Hindlimb muscle (tissue), 1 donor: ENCODE measurements at places on chromosomes 12 and 14.

GRCh38 chr12:14906114-14906513, 20.5 kb upstream of the MGP start:
- no peak for DNase-seq

GRCh38 chr12:52945389-52946232, 3.3 kb upstream of the KRT18 start:
- DNase-seq: no peak

- peak; percentile 61 for DNase-seq
Measured at GRCh38 chr12:15268927-15269552, 47.8 kb upstream of the RERG start.

- no peak for DNase-seq
Measured at GRCh38 chr12:48041591-48042423, 37.5 kb upstream of the COL2A1 start.

GRCh38 chr14:51732494-51733112, 80.9 kb downstream of the FRMD6 start:
- DNase-seq: no peak

DNA sequence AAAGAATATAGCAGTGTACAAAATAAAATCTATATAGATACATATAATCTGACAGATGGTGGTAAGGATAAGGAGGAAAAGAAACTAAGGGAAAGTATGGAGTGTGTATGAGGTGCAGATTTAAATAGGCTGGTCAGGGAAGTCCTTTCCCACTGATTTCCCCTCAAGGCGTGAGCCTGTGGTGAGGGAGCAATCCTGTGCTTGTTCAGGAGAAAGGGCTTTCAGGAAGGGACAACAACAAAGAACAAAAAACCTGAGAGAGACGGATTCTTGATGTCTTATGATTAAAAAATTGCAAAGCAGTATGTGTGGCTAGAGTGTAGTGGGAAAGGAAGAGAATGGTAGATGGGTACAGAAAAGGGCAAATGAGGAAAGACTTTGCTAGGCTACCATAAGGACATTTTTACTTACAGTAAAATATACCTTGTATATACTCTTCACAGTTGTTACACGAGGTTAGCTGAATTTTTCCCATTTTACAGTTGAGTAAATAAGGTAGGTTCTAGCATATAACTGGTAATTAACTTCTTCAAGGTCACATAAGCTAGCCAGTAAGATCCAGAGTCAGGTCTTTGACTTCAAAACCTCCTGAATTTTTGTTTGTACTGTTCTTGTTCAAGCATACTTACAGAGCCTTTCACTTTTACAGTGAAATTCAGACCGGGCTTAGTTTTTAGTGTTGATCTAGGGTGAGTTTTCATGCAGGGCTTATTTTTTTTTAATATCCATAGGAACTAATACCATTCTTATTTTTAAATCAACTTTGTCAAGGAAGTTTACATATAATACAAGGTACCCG, 15.6 kb downstream of the CNOT2 start:
- DNase-seq: no peak

DNA sequence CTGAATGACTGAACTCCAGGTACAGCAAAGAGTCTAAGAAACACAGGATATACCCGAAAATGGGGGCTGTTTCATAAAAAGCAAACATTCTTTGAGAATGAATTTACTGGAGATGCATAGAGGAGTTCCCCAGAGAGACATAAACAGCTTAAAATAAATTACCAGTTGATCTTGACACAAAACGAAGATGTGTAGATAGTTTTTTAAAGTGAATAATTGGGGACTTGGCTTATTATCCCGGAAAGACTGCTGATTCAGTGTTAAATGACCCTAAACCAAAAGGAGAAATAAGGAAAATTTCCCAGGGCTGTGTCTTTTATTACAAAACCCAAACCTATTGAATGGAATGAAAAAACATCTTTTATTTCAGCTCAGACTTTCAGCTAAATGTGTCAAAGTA, 1052.8 kb upstream of the TMEM132C start:
- no peak for DNase-seq

- no peak for DNase-seq
Measured at GRCh38 chr12:126493366-126494108, 1428.3 kb downstream of the AACS start.

DNA sequence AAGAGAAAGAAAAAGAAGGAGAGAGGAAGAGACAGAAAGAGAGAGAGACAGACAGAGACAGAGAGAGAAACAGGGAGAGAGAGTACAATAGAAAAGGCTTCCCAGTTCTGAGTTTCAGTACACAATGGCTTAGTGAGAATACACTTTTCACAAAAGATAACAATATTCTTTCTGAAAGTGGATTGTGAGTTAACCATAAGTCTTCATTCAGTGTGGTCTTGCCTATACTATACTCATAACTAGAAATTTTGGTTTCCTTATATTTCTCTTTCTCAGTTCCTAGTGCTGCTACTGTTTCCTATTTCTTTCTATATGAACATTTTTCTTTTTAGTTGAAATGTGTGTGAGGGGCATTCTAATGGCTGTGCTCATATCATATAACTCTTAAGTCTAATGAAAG, 9.3 kb downstream of the CD163L1 start:
- no peak for DNase-seq

- DNase-seq: no peak
Measured at GRCh38 chr14:74610866-74611649, 979 bp downstream of the LTBP2 start.

- no peak for DNase-seq
Measured at GRCh38 chr14:95126906-95127530, 30.3 kb downstream of the DICER1 start.

GRCh38 chr14:22567437-22567836, 21.6 kb downstream of the DAD1 start:
- no peak for DNase-seq

DNA sequence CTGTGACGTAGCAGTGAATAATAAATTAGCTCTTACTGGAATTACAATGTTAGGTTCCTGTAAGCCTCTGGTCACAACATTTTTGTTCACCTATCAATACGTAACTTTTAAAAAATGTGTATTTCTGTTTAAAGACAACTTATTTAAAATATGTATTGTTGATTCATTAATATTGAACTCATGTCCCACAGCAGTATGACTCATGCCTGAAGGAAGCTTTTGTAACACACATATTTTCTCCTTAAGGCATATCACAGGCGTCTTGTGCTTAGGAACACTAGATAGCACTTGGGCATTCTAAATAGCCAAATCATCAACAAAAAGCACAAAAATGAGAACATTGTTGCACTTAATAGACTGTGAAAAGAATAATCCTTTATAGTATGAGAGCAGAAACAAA, 92.5 kb downstream of the GPHN start:
- no peak for DNase-seq

DNA sequence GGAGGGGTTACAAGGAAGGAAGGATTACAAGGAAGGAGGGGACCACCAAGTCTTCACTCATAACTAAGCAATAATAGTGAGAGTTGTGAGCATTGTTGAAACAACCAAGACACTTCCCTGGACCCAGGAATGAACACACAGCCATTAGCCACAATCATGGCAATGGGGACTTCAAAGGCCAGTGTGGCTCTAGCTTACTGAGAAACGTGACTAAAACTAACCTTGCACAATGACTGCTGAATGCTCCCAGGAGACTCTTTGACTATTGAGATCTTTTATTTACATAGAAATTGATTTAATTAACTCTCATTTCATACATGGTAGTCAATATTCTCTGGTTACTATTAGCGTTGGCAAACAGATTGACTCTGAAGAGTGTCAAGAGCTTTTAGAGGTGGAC, 263.0 kb upstream of the SOX5 start:
- no peak for DNase-seq

DNA sequence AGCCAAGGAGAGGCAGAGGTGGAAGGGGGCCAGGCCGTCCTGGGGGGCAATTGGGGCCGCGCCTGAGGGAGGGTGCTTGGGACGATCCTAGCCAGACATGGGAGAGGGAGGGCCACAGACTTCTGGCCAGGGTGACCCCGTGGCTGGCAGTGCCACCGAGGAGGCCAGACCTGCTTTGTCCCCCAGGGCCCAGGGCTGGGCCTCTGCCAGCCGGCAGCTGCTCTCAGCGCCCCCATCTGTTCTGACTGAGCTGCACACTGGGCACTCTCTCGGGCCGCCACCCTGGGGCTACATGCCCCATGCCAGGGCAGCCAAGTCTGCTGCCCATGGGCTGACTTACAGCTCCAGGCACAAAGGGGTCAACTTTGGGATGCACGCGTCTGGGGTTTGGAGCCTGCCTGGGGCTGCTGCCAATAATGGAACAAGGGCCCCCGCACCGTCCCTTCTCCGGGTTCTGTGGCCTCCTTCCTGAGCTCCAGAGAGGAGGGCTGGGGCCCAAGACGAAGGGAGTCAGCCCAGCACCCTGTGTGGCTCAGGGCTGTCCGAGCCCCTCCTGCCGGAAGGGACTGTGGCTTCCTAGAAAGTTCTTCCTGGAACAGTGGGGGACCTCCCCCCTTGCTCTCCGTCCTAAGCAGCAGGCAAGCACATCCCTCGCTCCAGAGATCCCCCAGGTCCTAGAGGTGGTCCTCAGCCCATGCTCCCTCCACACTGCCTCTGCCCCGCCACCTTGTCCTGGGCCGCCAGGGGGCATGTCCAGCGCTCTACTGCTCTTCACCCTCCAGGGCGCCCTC, 1.1 kb downstream of the ADSS1 start:
- peak; percentile 80 for DNase-seq

DNA sequence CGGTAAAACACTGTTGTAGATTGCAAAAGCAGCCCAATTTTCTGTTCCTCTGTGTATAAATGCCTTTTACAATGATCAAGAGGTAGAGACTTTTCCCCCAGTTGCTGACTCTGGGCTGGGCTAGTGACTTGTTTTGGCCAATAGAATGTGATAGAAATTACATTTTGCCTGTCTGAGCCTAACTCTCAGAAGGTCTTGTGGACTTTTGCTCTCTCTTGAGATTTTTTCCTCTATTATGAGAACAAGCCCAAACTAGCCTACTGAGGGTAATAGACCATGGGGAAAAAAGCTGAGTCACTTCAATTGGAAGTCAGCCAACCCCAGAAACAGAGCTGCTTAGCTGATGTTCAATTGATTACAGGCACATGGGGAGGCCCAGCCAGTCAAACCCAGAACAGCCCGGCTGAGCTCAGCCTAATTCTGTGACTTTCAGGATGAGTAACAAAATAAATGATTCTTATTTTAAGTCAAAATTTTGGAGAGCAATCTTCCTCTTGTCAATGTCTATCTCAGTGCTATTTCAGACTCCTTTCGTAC, 61.4 kb downstream of the MYF5 start:
- DNase-seq: no peak

DNA sequence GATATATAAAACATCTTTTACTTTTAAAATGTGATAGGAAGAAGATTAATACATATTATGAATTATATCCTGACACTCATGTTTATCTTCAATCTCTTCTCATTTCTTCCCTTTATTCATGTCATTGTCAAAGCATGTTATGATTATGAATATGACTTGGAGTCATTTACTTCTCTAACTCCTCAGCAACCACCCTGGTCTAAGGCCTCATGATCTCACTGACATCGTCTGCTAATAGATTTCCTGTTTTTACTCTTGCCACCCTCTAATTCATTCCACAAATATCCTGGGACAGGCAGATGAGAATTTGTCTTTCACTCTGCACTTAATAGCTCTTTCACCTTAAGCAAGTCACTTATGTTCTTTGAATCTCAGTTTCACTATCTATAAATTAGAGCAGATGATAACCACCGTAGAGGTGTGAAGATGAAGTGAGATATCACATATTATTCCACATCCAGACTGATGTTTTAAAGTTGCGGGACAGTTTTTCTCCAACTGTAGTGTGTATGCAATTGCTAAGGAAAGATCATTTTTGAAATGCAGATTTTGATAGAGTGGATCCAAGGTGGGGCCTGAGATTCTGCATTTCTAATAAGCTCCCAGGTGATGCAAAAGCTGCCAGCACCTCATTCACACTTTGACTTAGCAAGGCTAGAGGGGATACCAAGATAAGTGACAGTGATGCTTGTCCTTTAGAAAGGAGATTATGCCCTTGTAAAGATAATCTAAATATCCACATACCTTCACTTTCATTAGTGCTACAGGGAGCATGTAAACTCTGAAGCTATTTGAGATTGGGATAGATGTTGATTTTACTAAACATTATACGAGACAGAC, 3.3 kb upstream of the IAPP start:
- DNase-seq: no peak

DNA sequence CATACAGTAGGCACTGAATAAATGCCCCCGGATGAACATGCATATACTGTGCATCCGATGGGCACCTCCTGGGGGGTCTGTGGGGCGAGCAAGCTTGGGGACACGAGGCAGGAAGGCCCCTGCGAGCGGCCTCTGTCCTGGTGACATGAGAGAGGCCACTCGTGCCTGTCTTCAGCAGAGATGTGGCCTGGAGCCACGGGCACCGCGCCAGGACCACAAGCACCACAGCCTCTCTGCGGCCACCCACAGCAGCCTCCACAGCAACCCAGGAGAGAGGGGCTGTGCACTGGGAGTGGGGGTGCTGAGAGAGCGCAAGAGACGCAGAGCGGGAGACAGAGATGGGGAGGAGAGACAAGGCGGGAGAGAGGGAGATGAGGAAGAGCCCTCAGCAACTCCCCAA, 118.5 kb downstream of the RFLNA start:
- no peak for DNase-seq

GRCh38 chr12:5480218-5480937, 48.5 kb downstream of the NTF3 start:
- DNase-seq: no peak

DNA sequence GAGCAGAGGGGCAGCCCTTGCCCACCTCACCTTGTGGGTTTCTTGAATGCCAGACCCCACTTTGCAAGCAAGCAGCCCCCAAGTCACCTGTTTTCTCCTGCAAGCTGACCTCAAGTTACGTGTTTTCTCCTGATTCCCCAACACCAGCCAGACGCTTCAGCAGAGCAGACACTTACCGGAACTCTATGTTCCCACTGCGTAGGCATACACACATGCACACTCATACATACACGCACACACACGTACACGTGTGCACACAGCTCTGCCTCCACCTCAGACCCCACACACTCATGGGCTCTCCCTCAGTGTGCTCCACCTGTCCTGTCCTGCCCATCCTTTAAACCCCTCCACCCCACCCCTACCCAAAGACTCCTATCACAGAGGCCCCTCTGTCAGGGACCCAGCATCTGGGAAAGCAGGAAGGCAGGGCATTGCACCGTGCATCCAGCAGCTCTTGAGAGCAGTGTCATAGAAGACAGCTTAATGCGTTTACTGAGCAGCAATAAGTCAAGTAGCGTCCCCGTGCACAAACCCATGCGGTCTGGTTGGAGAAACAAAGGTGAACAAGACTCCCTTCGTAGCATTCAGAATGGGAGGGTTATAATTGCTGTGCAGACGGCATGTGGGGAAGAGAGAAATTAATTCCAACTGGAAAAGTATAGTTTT, 44.4 kb downstream of the TMEM63C start:
- no peak for DNase-seq

DNA sequence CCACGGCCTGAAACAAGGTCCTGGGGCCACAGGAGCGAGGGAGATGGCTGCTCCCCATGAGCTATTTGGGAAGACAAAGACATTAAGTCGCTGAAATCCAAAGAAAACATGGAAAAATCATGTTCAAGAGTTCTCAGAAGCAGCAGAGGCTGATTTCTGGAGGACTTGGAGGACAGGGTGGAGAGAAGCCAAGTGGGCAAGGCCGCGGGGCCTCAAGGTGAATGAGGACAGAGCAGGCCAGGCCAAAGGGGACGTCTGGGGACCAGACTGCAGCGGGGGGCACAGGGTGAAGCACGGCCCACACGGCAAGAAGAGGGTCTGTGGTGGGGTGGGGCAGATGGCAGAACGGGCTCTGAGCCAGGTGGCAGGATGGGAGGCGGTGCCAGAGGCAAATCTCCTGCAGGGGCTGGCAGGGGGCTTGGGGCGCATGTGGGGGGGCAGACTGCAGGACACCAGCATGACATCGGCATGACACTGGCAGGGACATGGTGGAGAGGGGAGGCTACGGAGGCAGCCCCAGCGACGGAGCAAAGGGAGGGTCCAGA, 48.9 kb downstream of the RNF34 start:
- no peak for DNase-seq
